Fibroblast of lung (primary cell): ENCODE measurements at places on chromosomes 5 and 9. TPM values are rescaled to one million over a fixed set of nuclear protein-coding genes. Genes with fewer than 3 reads are reported as not detected.

DNA sequence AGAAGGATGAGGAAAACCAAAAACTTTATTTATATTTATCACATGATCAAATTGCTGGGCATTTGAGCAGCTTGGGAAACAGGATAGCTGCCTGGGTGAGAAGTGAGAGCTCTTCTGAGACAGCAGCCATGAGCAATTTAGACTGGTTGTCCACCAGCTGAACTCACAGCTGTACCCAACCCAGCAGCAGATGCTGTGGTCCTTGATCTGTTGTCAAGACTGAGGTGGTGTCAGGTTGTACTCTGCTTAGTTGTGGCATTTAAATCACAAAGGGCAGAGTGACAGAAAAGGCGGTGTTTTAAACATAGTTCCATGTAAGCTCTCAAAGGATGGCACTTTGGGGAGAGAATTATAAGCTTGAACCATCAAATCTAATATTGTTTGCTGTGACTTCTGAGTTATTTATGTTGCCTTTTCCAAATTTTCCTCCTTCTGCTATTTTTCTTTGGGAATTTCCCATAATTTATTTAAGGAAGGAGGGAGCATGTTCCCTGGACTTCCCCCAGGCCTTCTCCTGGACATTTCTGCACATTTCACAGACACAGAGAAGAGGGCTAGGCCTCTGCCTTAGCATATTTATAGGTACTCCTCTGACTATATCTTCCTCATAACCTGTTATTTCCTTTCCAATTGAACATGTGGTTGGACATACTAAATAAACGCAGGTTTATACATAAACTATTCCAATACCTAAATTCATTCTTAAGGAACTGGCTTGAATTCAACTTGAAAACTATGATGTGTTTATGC lies 117.7 kb upstream of the FER start:
- H3K27me3 ChIP-seq: no peaks in the 10 kb centered on the region
- H3K36me3 ChIP-seq: no peaks in the 10 kb centered on the region
- no peak for DNase-seq
- H3K27ac ChIP-seq: no peak overlapping the region
- H3K4me1 ChIP-seq: no peaks in the 10 kb centered on the region

The LTC4S gene
- 0.83 and 4.1 TPM in 2 replicates for total RNA-seq

The FGF10 gene
- 110 and 154 TPM in 2 replicates for total RNA-seq

GRCh38 chr9:132877824-132878694 lies at the start of gene AK8:
TSS of gene AK8 (minus strand) at chr9:132878284. CDS start at chr9:132878255, 29 bp downstream.
- peak within 1 kb of the TSS; percentile 91 for H3K27ac ChIP-seq
- peak; percentile 69 for DNase-seq
- peak within 1 kb of the TSS; percentile 93 for H3K4me3 ChIP-seq
- H3K4me1 ChIP-seq: peaks cover 2% of the 10 kb centered on the region
- H3K36me3 ChIP-seq: no peaks in the 10 kb centered on the region

- no peak overlapping the region for H3K27ac ChIP-seq
- no peaks in the 10 kb centered on the region for H3K36me3 ChIP-seq
- peak; percentile 43 for DNase-seq
- no peak overlapping the region for H3K4me3 ChIP-seq
Measured at GRCh38 chr5:113354055-113354454, 80.7 kb downstream of the TSSK1B start.

DNA sequence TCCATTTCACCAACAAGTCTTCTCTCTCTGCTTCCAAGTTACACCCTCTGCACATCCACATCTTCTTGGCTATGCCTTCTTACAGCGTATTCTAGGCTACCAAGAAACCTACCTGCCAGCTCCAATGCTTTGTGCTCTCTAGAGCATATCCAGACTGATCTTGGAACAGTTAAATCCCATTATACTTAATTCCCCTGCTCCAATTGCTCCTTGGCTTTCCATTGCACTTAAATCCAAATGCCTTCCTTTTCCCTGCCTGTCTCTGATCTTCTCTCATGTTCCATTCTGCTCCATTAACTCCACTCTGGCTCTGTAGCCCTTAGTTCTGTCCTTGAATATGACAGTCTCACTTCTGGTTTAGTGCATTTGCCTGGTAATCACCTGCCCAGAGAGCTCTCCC lies 322.4 kb downstream of the LRRC70 start:
- no peaks in the 10 kb centered on the region for H3K27me3 ChIP-seq
- no peaks in the 10 kb centered on the region for H3K36me3 ChIP-seq
- H3K4me1 ChIP-seq: no peaks in the 10 kb centered on the region
- H3K4me3 ChIP-seq: no peak overlapping the region
- H3K27ac ChIP-seq: no peak overlapping the region
